ENCODE measurements at places on chromosomes 1 and 21.

- no peaks in the 10 kb centered on the region for H3K4me1 ChIP-seq
- DNase-seq: no peak
- no peak overlapping the region for H3K4me3 ChIP-seq
These were observed 147.6 kb upstream of the DEPDC1 start for GRCh38 chr1:68644504-68644903.

DNA sequence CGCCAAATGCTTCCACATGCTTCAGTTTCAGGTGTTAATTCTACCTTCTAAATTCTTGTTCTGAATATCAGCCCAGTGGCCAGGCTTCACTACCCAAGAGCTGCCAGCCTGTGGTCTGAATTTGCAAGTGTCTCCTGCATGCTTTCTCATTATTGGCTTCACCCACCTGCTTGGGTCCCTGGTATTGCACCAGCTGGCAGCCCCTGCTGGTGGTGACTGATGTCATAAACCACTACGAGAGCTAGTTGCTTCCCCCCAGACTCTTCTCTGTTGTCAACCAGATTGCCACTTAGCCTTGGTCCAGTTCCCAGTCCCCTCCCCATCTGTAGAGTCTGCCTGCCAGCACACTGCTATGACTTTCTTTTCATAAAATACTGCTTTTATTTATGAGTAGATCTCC is 197.7 kb upstream of the DUSP10 start:
- no peak overlapping the region for H3K27ac ChIP-seq
- H3K27me3 ChIP-seq: no peaks in the 10 kb centered on the region
- no peak for DNase-seq
- H3K4me1 ChIP-seq: no peaks in the 10 kb centered on the region
- H3K4me3 ChIP-seq: no peak overlapping the region

DNA sequence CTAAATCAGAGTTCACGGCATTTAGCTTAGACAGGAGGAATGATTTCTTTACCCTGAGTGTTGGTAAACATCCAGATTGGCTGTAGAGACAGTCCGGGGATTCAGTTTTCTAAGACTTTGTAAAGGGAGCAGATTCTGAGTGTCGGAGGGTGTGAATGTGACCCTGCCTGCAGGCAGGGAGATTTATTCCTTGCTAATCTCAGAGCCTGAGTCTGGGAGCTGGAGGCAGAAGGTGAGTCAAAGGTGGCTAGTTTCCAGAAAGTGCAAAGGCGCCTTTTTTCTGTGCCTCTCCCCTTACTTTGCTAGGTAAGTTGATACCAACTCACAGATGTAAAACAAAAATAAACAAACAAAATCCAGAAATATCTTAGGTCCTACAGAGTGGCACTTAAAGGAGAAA is 11.7 kb downstream of the ATP1B1 start:
- no peaks in the 10 kb centered on the region for H3K27me3 ChIP-seq
- peaks cover 29% of the 10 kb centered on the region for H3K36me3 ChIP-seq
- H3K4me3 ChIP-seq: no peak overlapping the region

- H3K27me3 ChIP-seq: no peaks in the 10 kb centered on the region
- H3K4me1 ChIP-seq: no peaks in the 10 kb centered on the region
- H3K4me3 ChIP-seq: peak overlapping the region; percentile 79
These were observed 46.6 kb downstream of the VPS26C start for GRCh38 chr21:37220433-37220980.

DNA sequence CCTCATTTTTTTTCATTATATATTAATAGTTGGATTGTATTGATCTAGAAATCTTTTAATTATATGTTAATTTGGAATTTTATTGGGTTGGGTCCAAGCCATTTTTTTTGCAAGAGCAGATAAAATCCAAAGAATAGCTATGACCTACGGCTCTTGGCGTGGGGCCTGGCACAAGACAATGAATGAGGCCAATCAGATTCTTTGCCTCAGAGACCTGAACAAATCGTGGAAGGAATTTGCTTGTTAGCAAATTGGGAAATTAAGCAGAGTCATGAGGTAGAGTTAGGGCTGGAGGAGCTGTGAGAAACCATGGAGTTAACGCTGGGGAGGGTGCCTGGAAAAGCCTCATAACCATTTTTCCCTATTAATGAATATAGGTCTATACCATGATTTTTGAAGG is 40.1 kb downstream of the CAMSAP2 start:
- no peak overlapping the region for H3K4me3 ChIP-seq
- H3K36me3 ChIP-seq: no peaks in the 10 kb centered on the region
- H3K4me1 ChIP-seq: no peaks in the 10 kb centered on the region
- no peak overlapping the region for H3K27ac ChIP-seq

DNA sequence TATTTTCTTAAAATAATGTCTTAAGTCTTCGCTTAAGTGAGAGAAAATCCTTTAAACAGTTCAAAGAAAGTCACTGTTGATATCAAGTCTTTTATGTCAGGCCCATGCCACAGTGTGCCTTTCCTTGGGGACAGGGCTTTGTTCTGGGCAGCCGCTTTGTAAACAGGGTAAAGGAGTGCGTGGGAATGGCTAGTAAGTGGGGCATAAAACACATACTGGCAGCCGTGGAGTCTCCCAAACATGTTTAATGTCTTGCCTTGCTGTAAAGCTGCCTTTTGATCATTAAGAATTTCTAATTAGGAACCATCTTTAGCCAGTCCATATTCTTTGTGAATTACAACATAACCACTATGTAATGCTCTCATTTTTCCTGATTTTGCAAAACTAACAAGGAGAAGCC is 99.7 kb downstream of the PHTF1 start:
- H3K36me3 ChIP-seq: peaks cover 11% of the 10 kb centered on the region
- no peak overlapping the region for H3K27ac ChIP-seq
- no peaks in the 10 kb centered on the region for H3K4me1 ChIP-seq
- no peak overlapping the region for H3K4me3 ChIP-seq

DNA sequence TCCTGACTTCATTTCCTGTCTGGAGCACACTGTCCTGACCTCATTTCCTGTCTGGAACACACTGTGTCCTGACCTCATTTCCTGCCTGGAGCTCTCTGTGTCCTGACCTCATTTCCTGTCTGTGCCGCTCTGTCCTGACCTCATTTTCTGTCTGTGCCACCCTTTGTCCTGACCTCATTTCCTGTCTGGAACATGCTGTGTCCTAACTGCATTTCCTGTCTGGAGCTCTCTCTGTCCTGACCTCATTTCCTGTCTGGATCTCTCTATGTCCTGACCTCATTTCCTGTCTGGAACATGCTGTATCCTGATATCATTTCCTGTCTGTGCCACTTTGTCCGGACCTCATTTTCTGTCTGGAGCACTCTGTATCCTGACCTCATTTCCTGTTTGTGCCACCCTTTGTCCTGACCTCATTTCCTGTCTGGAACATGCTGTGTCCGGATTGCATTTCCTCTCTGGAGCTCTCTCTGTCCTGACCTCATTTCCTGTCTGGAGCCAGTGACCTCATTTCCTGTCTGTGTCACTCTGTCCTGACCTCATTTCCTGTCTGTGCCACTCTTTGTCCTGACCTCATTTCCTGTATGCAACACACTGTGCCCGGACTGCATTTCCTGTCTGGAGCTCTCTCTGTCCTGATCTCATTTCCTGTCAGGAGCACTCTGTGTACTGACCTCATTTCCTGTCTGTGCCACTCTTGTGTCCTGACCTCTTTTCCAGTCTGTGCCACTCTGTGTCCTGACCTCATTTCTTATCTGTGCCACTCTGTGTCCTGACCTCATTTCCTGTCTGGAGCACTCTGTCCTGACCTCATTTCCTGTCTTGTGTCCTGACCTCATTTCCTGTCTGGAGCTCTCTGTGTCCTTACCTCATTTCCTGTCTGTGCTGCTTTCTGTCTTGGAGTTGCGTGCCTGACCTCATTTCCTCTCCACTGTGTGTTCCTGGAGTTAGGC is 27.6 kb downstream of the SKI start:
- H3K4me1 ChIP-seq: peaks cover 42% of the 10 kb centered on the region
- no peaks in the 10 kb centered on the region for H3K36me3 ChIP-seq
- DNase-seq: no peak
- no peak overlapping the region for H3K4me3 ChIP-seq
- no peaks in the 10 kb centered on the region for H3K27me3 ChIP-seq

DNA sequence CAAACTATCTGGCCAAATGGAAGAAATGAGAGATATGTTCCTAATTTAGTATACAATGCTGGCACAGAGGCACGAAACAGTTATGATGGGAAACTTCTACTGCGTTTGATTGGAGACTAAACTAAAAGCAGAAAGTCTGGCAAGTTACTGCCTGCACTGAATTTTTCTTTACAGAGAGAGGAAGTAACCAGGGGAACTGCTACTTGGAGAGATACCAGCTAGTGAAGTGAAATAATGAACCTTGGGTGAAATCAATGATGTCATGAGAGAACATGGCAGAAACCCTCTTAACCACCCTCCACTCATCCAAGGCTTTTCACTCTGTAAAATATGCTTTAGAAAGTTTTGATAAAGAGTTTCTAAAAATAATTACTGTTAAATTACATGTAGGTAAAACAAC is 29.3 kb downstream of the NIBAN1 start:
- no peak for DNase-seq
- H3K4me3 ChIP-seq: no peak overlapping the region
- H3K27ac ChIP-seq: no peak overlapping the region
- H3K36me3 ChIP-seq: no peaks in the 10 kb centered on the region
- H3K27me3 ChIP-seq: peaks cover 4% of the 10 kb centered on the region

- no peak for DNase-seq
- H3K27me3 ChIP-seq: no peaks in the 10 kb centered on the region
- no peaks in the 10 kb centered on the region for H3K36me3 ChIP-seq
- H3K27ac ChIP-seq: no peak overlapping the region
- no peak overlapping the region for H3K4me3 ChIP-seq
- peaks cover 7% of the 10 kb centered on the region for H3K4me1 ChIP-seq
These were observed 16.5 kb downstream of the ACOT11 start for GRCh38 chr1:54564312-54565112.

DNA sequence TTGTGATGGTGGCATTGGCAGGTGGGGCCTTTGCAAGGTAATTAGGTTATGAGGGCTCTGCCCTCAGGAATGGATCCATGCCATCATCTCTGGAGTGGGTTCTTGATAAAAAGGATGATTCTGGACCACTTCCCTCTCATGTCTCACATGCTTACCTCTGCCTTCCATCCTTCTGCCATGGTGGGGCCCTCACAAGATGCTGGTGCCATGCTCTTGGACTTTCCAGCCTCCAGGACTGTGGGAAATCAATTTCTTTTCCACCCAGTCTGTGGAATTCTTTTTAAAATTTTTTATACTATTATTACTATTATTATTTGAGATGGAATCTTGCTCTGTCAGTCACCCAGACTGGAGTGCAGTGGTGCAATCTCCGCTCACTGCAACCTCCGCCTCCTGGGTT is 57.3 kb downstream of the ACBD3 start:
- DNase-seq: no peak
- no peaks in the 10 kb centered on the region for H3K27me3 ChIP-seq
- peaks cover 10% of the 10 kb centered on the region for H3K4me1 ChIP-seq
- H3K36me3 ChIP-seq: no peaks in the 10 kb centered on the region
- H3K27ac ChIP-seq: no peak overlapping the region
- H3K4me3 ChIP-seq: no peak overlapping the region

DNA sequence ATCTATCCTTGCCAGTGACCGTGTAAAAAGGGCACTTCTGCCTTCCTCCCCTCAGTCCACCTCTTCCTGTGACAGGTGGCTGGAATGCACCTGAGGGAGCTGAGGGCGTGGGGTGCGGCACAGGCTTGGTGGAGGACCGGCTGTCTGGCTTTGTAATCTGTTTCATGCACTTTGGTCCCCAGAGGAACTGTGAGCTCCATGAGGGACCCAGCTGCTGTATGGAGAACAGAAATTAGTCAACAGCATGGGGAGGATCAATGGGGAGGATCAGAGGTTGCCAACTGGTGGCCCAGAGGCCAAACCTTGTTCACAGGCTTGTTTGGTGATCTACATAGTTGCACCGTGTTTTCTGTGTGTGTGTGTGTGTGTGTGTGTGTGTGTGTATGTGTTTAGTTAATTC is 19.0 kb upstream of the LUZP1 start:
- H3K4me3 ChIP-seq: no peak overlapping the region
- H3K27ac ChIP-seq: peak overlapping the region; percentile 69
- no peaks in the 10 kb centered on the region for H3K27me3 ChIP-seq
- H3K36me3 ChIP-seq: no peaks in the 10 kb centered on the region
- peaks cover 2% of the 10 kb centered on the region for H3K4me1 ChIP-seq

GRCh38 chr21:33866826-33867225 is 48.8 kb downstream of the ATP5PO start:
- H3K27ac ChIP-seq: no peak overlapping the region
- no peak for DNase-seq
- H3K36me3 ChIP-seq: no peaks in the 10 kb centered on the region
- H3K4me3 ChIP-seq: no peak overlapping the region
- no peaks in the 10 kb centered on the region for H3K4me1 ChIP-seq

GRCh38 chr1:110061341-110061740 is 9.1 kb downstream of the ALX3 start:
- H3K36me3 ChIP-seq: peaks cover 12% of the 10 kb centered on the region
- no peaks in the 10 kb centered on the region for H3K27me3 ChIP-seq
- no peak overlapping the region for H3K4me3 ChIP-seq
- DNase-seq: no peak

DNA sequence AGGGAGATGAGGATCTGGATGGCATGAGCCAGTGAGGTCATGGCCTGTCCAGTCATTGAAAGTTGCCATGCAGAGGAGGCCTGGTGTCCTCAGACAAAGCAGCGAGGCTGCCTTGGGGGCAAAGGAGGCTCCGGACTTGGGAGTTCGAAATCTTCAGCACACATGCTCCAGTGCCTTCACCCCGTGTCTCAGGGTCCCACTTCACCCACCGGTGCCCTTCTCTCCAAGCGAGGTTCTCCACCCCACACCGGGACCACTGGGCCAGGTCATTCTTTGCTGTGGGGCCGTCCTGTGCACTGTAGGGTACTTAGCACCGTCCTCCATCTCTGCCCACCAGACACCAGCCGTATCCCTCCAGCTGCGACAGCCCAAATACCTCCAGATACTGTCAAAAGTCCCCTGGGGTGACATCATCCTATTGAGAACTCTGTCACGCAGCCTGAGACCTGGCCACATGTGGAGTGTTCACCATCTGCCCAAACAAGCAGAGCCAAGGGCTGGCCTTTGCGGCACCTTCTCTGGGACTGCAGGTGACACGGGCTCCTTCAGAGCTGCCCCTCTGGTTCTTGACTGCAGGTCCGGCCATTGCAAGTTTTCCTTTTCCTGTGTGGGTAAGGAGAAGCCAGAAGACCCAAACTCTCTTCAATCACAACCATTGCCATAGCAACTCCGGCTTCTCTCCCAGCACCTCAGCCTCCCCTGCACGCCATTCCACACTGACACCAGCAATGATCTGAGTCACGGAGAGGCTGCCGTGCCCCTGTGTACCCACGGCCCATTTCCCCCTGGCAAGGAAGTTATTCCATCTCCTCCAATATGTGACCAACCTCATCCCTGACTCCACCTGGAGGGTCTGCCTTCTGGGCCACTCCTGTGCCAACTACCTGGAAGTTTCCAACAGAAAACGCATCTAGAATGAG is 20.4 kb upstream of the PDE9A start:
- no peak overlapping the region for H3K4me3 ChIP-seq
- no peak for DNase-seq
- peaks cover 4% of the 10 kb centered on the region for H3K4me1 ChIP-seq

GRCh38 chr1:31703431-31704270 is at the start of gene COL16A1:
TSS of gene COL16A1 (minus strand) at chr1:31704017. CDS start at chr1:31702193, 1,824 bp downstream.
- H3K4me1 ChIP-seq: peaks cover 11% of the 10 kb centered on the region
- H3K27ac ChIP-seq: peak within 1 kb of the TSS; percentile 29
- DNase-seq: peak; percentile 37
- peaks cover 6% of the 10 kb centered on the region for H3K27me3 ChIP-seq
- H3K4me3 ChIP-seq: no peak within 1 kb of the TSS
- H3K36me3 ChIP-seq: no peaks in the 10 kb centered on the region

Data from liver (tissue), 10 donors.